ENCODE measurements at places on chromosomes 6 and 20. TPM values are rescaled to one million over a fixed set of nuclear protein-coding genes. Genes with fewer than 3 reads are reported as not detected.

GRCh38 chr20:50409495-50409894 lies 100.7 kb upstream of the PTPN1 start:
- H3K36me3 ChIP-seq = no peaks in the 10 kb centered on the region
- DNase-seq = no peak
- no peak overlapping the region for H3K4me3 ChIP-seq
- peaks cover 8% of the 10 kb centered on the region for H3K27me3 ChIP-seq
- H3K4me1 ChIP-seq = no peaks in the 10 kb centered on the region
- no peak overlapping the region for H3K27ac ChIP-seq

DNA sequence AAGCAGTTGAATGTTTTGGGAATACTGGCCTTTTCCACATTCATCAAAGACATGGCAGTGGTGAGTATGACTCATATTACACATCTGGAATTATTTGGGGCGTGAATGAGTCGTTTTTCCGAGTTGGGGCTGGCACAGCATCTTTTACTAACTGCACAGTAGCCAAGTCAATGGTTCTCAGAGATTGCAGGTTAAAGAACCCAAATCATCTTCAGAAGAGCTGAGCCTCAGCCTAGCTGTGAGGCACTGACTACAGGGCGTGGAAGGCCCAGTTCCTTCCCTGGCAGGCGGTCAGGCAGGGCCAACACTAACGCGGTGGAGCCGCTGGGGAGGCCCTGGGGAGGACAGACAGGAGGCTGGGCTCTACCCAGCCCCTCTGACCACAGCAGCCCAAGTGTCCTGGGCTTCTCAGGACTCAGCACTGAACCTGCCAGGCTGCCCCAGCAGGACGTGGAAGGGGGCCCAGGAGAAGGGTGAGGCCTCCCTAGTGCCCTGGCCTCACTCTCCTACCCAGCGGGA lies 20.1 kb upstream of the HELZ2 start:
- no peak overlapping the region for H3K27ac ChIP-seq
- H3K36me3 ChIP-seq = peaks cover 55% of the 10 kb centered on the region
- peak; percentile 53 for DNase-seq
- H3K4me1 ChIP-seq = peaks cover 7% of the 10 kb centered on the region
- no peaks in the 10 kb centered on the region for H3K27me3 ChIP-seq
- H3K4me3 ChIP-seq = no peak overlapping the region

DNA sequence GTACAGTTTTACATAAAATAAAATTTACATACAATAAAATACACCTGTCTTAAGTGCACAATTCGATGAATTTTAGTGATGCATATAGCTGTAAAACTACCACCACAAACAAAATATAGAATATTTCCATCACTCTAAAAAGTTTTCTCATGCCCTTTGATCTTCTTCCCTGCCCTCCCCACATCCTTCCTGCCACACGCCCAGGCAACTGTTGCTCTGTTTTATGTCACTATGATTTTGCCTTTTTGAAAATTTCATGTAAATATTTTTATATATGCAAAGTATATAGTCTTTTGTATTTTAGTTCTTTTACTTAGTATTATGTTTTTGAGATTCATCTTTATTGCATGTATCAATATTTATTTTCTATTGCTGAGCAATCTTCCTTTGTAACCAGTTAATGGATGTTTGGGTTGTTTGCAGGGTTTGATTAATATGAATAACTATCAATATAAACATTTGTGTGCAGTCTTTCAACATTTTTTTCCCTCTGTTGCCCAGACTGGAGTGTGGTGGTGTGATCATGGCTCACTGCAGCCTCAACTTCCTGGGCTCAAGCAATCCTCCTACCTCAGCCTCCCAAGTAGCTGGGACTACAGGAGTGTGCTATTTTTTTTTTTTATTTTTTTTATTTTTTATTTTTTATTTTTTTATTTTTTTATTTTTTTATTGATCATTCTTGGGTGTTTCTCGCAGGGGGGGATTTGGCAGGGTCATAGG lies 23.8 kb upstream of the SAMHD1 start:
- H3K36me3 ChIP-seq = no peaks in the 10 kb centered on the region
- H3K4me1 ChIP-seq = no peaks in the 10 kb centered on the region
- no peak overlapping the region for H3K27ac ChIP-seq
- DNase-seq = no peak

DNA sequence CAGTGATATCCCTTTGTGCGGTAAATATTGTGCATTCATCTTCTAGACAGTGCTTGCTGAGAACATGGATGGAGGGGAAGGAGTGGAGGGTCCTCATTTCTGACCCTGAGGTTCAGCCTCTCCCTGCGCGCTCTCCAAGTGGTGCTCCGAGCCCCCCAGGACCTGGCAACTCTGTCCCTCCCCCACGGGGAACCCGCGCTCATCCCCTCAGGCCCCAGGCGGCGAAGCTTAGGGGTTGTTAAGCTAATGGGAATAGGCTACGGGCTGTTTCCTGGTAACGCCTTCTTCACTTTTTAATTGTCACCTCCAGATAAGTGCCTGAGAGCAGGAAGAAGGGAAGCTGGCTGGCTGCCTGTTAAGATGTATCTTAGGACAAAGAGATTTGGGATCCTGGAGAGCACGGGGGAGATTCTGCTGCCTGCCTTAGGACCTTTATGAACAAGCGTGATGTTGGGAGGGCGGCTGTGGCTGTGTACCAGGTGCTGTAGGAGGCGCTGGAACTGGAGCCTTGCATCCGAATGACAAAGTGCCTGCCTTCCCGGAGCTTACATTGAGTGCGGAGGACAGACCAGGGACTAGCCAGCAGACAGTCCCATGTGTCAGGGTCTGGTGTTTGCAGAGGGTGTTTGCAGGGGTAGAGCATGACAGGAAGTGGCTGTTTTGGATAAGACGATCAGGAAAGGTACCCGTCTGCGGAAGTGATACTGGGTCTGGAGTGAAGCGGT lies 11.7 kb downstream of the TSHZ2 start:
- no peak overlapping the region for H3K4me3 ChIP-seq
- no peaks in the 10 kb centered on the region for H3K36me3 ChIP-seq
- H3K27me3 ChIP-seq = no peaks in the 10 kb centered on the region
- H3K27ac ChIP-seq = no peak overlapping the region

GRCh38 chr20:57088436-57088835 lies 178.0 kb downstream of the BMP7 start:
- no peak overlapping the region for H3K4me3 ChIP-seq
- no peak for DNase-seq
- no peaks in the 10 kb centered on the region for H3K27me3 ChIP-seq

- no peak overlapping the region for H3K27ac ChIP-seq
- H3K27me3 ChIP-seq = peaks cover 1% of the 10 kb centered on the region
- no peaks in the 10 kb centered on the region for H3K4me1 ChIP-seq
- H3K36me3 ChIP-seq = no peaks in the 10 kb centered on the region
- no peak for DNase-seq
Observed at GRCh38 chr20:17771206-17772004, 71.6 kb downstream of the BANF2 start.

- H3K4me1 ChIP-seq = no peaks in the 10 kb centered on the region
- no peak overlapping the region for H3K4me3 ChIP-seq
- no peak for DNase-seq
- no peaks in the 10 kb centered on the region for H3K36me3 ChIP-seq
- H3K27me3 ChIP-seq = peaks cover 4% of the 10 kb centered on the region
- no peak overlapping the region for H3K27ac ChIP-seq
Observed at GRCh38 chr20:33120934-33121333, 41.5 kb downstream of the BPIFB4 start.

- no peak for DNase-seq
- no peaks in the 10 kb centered on the region for H3K36me3 ChIP-seq
- peaks cover 5% of the 10 kb centered on the region for H3K4me1 ChIP-seq
- H3K27me3 ChIP-seq = no peaks in the 10 kb centered on the region
Observed at GRCh38 chr20:6784210-6784631, 16.7 kb downstream of the BMP2 start.

GRCh38 chr6:82144007-82144851 lies 103.3 kb downstream of the IBTK start:
- H3K4me3 ChIP-seq = no peak overlapping the region
- peak; percentile 98 for DNase-seq
- H3K27me3 ChIP-seq = no peaks in the 10 kb centered on the region
- peak overlapping the region; percentile 26 for H3K27ac ChIP-seq
- peaks cover 3% of the 10 kb centered on the region for H3K4me1 ChIP-seq

DNA sequence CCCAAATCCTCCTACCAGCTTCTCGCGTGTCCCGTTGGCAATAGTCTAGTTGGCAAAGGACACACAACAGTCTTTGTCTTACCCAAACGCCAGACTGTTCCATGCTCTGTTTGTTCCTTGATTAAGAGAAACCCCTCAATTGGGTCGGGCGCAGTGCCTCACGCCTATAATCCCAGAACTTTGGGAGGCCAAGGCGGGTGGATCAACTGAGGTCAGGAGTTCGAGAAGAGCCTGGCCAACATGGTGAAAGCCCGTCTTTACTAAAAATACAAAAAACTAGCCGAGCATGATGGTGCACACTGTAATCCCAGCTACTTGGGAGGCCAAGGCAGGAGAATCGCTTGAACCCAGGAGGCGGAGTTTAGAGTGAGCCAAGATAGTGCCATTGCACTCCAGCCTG lies 153.7 kb downstream of the GRM4 start:
- H3K4me3 ChIP-seq = no peak overlapping the region
- no peaks in the 10 kb centered on the region for H3K4me1 ChIP-seq
- no peaks in the 10 kb centered on the region for H3K36me3 ChIP-seq
- no peak for DNase-seq
- no peak overlapping the region for H3K27ac ChIP-seq

DNA sequence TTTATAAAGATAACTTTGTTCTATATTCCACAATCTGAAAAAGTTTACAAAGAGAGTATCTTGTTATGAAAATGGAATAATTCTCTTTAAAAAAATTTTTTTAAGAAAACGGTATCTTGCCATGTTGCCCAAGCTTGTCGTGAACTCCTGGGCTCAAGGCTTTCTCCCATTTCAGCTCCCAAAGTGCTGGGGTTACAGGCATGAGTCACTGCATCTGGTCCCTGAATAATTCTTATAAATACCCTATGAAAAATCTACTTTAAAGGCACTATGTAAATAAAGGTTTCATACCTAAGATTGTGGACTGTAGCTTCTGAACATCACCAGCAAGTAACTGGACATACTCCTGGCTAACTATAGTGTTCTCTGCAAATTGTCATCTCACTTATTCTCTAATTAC lies 60.3 kb downstream of the SAMD3 start:
- 0 out of 2 replicates have a peak, but pooled peaks cover 1% of the 10 kb centered on the region for H3K4me1 ChIP-seq
- DNase-seq = peak; percentile 55
- H3K36me3 ChIP-seq = no peaks in the 10 kb centered on the region
- H3K27me3 ChIP-seq = no peaks in the 10 kb centered on the region
- H3K4me3 ChIP-seq = no peak overlapping the region
- no peak overlapping the region for H3K27ac ChIP-seq

GRCh38 chr6:140068801-140069200 lies 694.4 kb upstream of the CITED2 start:
- H3K27me3 ChIP-seq = no peaks in the 10 kb centered on the region
- H3K4me3 ChIP-seq = no peak overlapping the region
- DNase-seq = no peak
- no peak overlapping the region for H3K27ac ChIP-seq
- H3K36me3 ChIP-seq = no peaks in the 10 kb centered on the region
- H3K4me1 ChIP-seq = peaks cover 7% of the 10 kb centered on the region

DNA sequence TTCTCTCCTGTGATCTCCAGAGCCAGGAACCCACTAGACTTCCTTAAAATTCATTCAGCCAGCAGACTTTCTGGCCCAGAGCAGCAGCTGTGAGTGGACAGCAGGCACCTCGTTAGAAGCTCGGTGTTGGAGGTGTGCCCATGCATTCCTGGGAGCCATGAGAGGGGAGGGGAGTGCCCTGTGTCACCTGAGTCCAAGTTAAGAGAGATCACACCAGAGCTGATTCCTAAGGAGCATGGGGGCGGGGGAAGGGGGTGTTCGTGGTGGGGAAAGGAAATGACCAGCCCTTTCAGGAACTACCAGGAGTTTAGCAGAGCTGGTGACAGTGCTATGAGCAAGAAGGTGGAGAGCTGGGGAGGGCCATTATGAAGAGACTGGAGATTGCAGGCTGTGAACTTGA lies 46.9 kb downstream of the GFRA4 start:
- H3K27me3 ChIP-seq = no peaks in the 10 kb centered on the region
- no peak overlapping the region for H3K4me3 ChIP-seq
- peaks cover 4% of the 10 kb centered on the region for H3K36me3 ChIP-seq
- no peak overlapping the region for H3K27ac ChIP-seq
- peaks cover 18% of the 10 kb centered on the region for H3K4me1 ChIP-seq

DNA sequence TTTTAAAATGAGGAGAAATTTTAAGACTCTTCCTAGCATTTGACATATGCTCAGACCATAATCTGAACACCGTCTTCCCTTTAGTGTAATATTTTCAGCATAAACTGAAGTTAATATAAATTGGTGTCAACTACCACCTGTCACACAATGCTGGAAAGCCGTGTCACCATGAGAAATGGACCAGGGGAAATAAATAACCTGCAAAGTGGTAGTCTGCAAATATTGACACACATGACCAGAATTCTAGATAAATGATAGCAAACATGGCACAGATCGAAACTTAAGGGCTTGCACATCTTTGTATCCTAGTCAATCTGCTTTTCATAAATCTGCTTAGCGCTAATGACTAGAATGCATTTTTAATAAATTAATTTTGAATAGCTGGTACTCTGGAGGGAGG lies 191.9 kb downstream of the CD83 start:
- H3K36me3 ChIP-seq = no peaks in the 10 kb centered on the region
- DNase-seq = no peak
- no peak overlapping the region for H3K27ac ChIP-seq
- no peak overlapping the region for H3K4me3 ChIP-seq

- H3K4me1 ChIP-seq = no peaks in the 10 kb centered on the region
- H3K27me3 ChIP-seq = no peaks in the 10 kb centered on the region
- H3K36me3 ChIP-seq = no peaks in the 10 kb centered on the region
- H3K4me3 ChIP-seq = no peak overlapping the region
- DNase-seq = no peak
Observed at GRCh38 chr6:9085054-9085708, 649.8 kb upstream of the SLC35B3 start.

DNA sequence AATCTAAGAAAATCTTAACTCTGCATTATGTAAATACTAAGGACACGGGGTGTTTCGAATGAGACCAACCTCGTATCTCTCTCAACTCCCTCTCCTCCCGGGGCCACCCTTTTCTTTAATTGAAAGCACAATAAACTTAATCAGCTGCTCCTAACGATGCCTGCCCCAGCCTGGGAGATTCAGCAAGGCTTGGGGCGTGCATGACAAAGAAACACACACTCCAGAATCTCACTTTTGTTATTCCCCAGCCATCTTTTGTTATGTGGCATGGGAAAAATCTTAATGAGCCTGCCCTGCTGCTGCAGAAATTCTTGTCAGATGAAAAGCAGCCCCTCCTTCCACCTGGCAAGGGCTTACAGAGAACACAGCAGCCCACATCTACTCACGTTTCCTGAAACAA lies 117.4 kb downstream of the TTLL2 start:
- H3K4me3 ChIP-seq = no peak overlapping the region
- H3K27ac ChIP-seq = no peak overlapping the region
- no peaks in the 10 kb centered on the region for H3K27me3 ChIP-seq
- no peak for DNase-seq
- no peaks in the 10 kb centered on the region for H3K36me3 ChIP-seq

The TSPO2 gene
- total RNA-seq = not detected

The SLC17A9 gene
- total RNA-seq = 1.4 TPM

The IDH3B gene
- total RNA-seq = 165 TPM

The RMND1 gene
- 32.8 TPM for total RNA-seq

The GABRR2 gene
- under 0.01 TPM for total RNA-seq

The PRSS16 gene
- total RNA-seq = not detected

The SLPI gene
- not detected for total RNA-seq

The TMC2 gene
- not detected for total RNA-seq

The ESR1 gene
- total RNA-seq = not detected

The TBC1D22B gene
- total RNA-seq = 6.6 TPM

The ULBP3 gene
- 43.0 TPM for total RNA-seq

All from IMR-90 (cell line).